Stimulated activated CD8-positive, alpha-beta memory T cell treated with anti-CD3 and anti-CD28 coated beads, Interleukin-15, amount 100 ng/mL, for 4 hours (primary cell): ENCODE measurements at places on chromosomes 5 and 9.

DNA sequence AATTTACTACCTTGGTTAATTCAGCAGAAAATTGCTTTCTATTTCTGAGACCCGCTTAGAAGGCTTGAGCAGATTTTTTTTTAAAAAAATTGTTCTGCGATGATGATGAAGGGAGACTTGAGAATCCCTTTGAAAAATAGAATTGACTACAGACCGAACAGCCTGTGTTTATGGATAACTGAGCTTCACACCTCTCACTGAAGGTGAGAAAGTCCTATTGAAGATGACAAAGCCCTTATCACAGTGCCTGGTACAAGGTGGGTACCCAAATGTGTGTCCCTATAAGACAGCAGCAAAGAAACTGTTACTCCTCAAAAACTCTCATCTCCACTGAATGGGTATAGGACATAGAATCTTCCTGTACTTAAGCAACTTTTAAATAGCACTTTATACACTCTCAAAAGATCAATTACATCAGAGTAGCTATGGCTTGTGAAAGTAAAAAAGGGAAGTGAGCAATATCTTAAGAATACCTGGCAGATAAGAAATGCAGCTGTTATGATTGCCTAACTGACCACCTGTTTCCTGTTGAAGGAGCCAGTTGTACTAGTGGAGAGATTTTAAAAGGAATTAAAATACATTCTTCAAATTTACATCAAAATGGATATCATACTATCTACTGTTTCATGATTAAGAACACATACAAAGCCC lies 419.7 kb downstream of the CHSY3 start:
- DNase-seq: no peak

DNA sequence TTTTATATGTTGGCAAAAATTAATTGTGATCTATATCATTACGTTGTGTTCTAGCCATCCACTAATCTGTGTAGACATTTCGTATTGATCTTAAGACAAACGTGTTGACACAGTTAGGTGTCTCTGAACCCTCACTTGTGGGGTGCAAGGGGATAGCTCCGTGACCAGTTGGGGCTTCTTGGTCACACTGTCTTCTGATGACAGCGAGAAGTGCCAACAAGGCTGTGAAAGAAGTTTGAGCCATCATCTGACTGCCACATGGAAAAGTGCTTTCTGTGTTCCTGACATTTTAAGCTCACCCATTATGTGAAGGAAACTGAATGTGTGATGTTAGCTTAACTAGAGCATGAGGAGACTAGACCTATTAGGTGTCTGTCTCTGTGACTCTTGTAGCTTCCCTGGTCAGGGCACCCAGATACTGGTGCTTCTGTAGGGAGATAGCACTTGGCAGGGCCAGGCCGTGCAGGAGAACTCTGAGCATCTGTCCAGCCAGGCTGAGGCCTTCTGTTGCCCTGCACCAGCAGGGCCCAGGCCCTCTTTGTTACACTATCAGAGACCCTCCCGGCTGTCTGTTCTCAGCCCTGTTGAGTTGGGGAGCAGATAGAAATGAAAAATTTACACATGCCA lies 52.8 kb upstream of the PHF2 start:
- DNase-seq: no peak

GRCh38 chr5:110625376-110625999 lies 101.0 kb downstream of the TMEM232 start:
- no peak for DNase-seq

DNA sequence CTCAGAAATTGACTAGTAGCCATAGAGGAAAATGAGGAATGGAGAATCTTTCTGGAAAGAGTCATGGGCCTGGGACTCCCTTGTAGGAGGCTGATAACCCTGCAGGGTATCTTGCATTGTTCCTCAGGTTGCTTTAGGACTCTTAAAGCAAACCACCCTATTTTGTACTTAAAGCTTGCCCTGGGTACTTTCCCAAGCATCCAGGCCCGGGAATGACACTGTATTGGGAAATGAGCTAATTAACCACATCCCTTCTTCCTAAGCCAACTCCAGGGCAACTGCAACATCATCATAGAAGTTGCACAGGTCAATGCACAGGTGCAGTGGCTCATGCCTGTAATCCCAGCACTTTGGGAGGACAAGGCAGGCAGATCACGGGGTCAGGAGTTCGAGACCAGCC lies 55.9 kb downstream of the UGCG start:
- no peak for DNase-seq

- DNase-seq: no peak
Measured at GRCh38 chr5:120509053-120509452, 45.0 kb downstream of the PRR16 start.

DNA sequence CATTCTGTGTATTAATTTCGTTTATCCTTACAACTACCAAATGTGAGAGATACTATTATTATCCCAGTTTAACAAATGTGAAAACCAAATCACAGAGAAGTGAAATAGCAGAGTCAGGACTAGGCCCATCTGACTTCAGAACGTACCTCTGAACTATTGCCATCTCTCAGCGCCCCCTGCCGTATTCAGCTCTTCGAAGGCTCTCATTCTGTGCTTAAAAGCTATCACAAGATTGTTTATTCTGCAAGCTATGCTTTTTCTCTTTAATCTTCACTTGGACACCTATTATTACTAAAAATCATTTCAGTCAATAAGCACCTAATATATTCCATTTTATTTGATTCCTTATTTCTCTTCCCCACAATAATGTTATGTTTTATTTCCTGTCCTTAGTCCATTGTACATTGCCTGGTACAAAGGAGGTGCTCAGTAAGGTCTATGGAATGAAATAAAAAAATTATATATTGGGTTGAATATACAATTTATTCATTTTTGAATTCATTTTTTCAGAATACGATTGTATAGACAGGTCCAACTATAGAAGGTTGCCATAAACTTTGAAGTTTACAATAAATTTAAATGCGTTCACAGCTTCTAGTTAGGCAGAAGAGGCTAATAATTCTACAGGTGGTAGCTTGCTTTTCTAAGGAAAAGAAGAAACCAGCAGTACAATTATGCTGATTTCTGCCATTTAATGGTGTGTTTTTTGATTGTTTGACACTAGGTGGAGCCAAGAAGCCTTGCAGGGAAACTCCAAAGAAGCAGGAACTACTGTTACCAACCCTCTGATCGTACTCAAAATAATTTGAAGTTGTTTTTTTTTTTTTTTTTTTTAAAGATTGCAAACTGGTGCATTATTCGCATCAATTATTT lies 202.2 kb upstream of the DMRTA1 start:
- no peak for DNase-seq

DNA sequence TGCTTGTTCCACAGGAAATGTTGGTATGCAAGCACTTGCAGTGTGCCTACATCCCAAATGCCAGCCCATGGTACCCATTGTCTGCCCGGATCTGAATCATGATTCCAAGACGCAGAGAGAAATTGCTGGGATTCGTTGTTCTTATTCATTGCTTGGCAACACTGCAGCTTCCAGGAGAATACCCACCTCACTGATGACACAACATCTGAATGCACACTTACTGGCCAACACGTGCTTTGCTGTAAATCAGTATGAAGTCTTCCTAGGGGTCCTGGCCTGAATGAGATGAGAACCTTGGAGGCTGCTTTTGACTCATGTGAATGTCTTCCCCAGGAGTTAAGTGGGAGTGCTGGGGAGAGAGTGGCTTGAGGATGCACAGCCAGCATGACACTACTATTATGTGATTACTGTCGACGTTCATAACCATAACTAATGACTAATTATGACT lies 11.6 kb downstream of the SRD5A1 start:
- no peak for DNase-seq

GRCh38 chr5:53512539-53512938 lies 32.1 kb downstream of the FST start:
- DNase-seq: no peak

DNA sequence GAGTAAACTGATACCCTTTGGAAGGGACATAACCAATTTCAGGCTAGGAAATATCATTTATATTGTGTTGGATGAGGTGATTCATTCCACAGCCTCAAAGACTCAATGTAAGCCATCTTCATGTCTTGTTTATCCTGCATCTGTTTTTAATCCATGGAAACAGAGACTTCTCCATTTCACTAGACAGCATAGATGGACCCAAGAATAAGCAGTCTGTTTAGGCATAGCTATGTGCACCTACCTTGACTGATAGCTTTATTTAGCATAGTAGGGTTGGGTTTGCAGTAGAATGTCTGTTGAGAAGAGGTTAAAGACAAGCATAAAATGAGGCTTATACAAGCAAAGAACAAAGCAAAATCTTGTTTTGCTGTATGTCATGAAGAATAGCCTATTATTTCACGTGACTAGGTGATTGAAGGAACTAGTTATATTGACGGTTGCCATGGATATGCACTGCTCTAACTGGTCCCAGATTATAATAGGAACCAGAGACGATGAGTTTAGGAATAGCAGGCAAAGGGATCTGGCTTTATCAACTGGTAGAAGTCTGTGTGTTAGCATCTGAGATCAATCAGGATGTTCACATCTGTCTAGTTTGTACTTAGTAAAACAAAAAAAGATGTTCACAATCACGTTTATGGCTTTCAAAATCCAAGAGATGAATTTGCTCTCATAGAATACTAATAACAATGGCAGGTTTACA lies 154.8 kb upstream of the KLF9 start:
- DNase-seq: no peak
